ENCODE measurements at places on chromosomes 7 and 10.
A peak's percentile ranks its signal among the peaks of the same experiment; 100 is the strongest.

- no peak for DNase-seq
- peaks cover 43% of the 10 kb centered on the region for H3K27me3 ChIP-seq
- H3K27ac ChIP-seq: no peak overlapping the region
- H3K36me3 ChIP-seq: peaks cover 2% of the 10 kb centered on the region
- no peaks in the 10 kb centered on the region for H3K4me1 ChIP-seq
- H3K4me3 ChIP-seq: no peak overlapping the region
These were observed 27.0 kb upstream of the SAMD9L start for GRCh38 chr7:93175219-93175618.

- no peak for DNase-seq
- no peaks in the 10 kb centered on the region for H3K27me3 ChIP-seq
- H3K4me1 ChIP-seq: peaks cover 18% of the 10 kb centered on the region
- H3K36me3 ChIP-seq: peaks cover 2% of the 10 kb centered on the region
- H3K4me3 ChIP-seq: no peak overlapping the region
- H3K27ac ChIP-seq: no peak overlapping the region
These were observed 219.8 kb upstream of the FRMD4A start for GRCh38 chr10:14550471-14550981.

DNA sequence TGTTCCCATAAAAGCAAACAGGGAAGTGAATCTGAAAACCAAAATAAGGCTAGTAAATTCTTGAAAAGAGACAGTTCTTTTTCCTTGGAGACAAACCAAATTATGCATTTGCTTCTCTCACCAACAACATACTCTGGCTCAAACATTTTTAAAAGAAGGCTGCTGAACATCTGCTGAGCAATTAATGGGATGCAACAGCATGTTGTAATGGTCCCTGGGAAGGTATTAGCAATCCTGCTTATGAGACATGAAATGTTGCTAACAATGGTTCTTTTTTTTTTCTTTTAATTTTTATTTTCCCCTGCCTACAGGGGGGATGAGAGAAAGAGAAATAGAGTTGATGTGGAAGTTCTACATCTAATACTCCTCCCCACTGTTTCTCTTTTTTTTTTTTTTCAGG, 572.1 kb downstream of the SORCS1 start:
- no peaks in the 10 kb centered on the region for H3K4me1 ChIP-seq
- H3K4me3 ChIP-seq: no peak overlapping the region
- no peaks in the 10 kb centered on the region for H3K36me3 ChIP-seq
- H3K27me3 ChIP-seq: no peaks in the 10 kb centered on the region
- no peak for DNase-seq
- H3K27ac ChIP-seq: no peak overlapping the region

DNA sequence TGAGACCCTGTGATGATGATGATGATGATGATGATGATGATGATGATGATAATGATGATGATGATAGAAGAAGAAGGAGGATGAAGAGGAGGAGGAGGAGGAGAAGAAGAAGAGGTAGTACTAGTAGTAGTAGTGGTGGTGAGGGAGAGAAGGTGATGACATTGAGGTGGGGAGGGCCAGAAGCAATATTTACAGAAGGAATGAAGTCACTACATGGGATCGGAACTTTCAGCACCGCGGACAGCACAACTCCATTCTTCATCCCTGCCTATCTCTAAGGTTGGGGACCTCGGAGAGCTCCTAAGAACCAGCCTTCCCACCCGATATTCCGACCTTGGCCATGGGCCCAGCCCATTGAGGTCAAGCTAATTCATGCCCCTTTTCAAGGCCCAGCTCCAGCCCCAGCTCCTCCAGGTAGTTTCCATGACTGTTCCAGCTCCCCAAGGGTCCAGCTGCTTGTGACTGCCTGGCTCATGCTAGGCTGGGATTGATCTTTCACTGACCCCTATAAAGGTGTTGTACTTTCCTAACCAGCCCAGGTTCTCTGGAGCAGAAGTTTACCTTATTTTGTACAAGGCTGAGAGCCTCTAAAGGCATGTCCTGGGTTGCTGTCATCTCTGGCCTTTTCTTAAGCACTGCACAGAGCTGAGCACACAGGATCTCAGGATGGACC, 10.3 kb downstream of the CRHR2 start:
- no peaks in the 10 kb centered on the region for H3K4me1 ChIP-seq
- no peak overlapping the region for H3K4me3 ChIP-seq
- no peak overlapping the region for H3K27ac ChIP-seq
- H3K27me3 ChIP-seq: peaks cover 28% of the 10 kb centered on the region

DNA sequence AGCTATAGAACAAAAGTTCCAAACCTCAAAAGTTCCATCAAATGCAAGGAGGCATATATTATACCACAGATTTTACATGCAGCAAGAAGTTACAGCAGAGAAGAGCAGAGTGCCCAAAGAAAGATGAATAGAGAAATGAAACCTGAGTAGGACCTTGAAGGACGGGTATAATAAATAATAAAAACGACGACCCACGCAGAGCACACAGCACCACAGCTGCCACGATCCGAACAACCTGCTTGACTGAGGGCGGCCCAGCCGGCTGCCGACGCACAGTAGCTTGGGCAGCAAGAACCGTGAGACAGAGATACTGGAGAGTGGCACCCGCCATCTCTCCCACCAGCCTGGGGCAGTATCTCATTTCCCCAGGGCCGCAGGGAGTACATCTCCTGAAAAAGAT, 79.0 kb downstream of the HIPK2 start:
- no peak overlapping the region for H3K27ac ChIP-seq
- H3K4me3 ChIP-seq: no peak overlapping the region
- no peaks in the 10 kb centered on the region for H3K36me3 ChIP-seq
- H3K4me1 ChIP-seq: peaks cover 28% of the 10 kb centered on the region
- no peak for DNase-seq

GRCh38 chr10:88392222-88392621, 190.9 kb downstream of the RNLS start:
- no peak overlapping the region for H3K27ac ChIP-seq
- no peak for DNase-seq
- H3K36me3 ChIP-seq: peaks cover 6% of the 10 kb centered on the region
- no peaks in the 10 kb centered on the region for H3K27me3 ChIP-seq
- H3K4me1 ChIP-seq: peaks cover 9% of the 10 kb centered on the region
- no peak overlapping the region for H3K4me3 ChIP-seq

GRCh38 chr10:131641231-131641630, 259.6 kb upstream of the PPP2R2D start:
- H3K27me3 ChIP-seq: no peaks in the 10 kb centered on the region
- H3K4me3 ChIP-seq: no peak overlapping the region
- no peak for DNase-seq
- peaks cover 2% of the 10 kb centered on the region for H3K36me3 ChIP-seq
- peaks cover 11% of the 10 kb centered on the region for H3K4me1 ChIP-seq

DNA sequence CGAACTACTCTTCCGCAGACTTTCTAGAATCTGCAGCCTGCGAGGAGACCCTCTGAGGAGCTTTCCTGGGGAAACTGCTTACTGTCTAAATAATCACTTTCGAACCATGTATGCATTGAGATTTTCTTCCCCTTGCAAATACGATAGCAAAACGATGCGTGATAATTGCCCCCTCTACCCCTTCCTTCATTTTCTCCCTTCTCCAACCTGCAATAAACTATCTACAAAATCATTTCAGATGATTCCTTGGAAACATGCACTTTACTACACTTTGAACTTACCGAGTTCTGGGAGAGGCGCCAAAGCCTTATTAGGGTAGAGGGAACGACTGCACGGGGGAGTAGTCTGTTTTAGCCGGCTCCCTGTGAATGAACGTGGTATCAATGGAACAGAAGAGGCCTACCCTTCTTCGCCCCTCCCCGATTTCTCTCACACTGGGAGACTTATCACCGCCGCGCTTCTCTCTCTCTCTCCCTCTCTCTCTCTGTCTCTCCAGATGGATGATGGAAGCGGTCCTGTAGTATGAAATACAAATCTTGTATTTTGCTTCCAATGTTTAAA, at the start of gene FGFBP3:
TSS of gene FGFBP3 (minus strand) at position 370 of the 561 bp plus-strand sequence. CDS start 517 bp downstream, outside the sequence.
- H3K4me3 ChIP-seq: peak within 1 kb of the TSS; percentile 99
- peaks cover 30% of the 10 kb centered on the region for H3K36me3 ChIP-seq
- H3K27me3 ChIP-seq: no peaks in the 10 kb centered on the region
- peaks cover 46% of the 10 kb centered on the region for H3K4me1 ChIP-seq
- peak; percentile 60 for DNase-seq

GRCh38 chr10:31928549-31929260, at the start of gene ARHGAP12:
TSS of gene ARHGAP12 (minus strand) at chr10:31928831. CDS start at chr10:31908855, 19,976 bp downstream.
- peak within 1 kb of the TSS; percentile 96 for H3K27ac ChIP-seq
- H3K4me3 ChIP-seq: peak within 1 kb of the TSS; percentile 92
- no peaks in the 10 kb centered on the region for H3K27me3 ChIP-seq
- DNase-seq: peak; percentile 92

DNA sequence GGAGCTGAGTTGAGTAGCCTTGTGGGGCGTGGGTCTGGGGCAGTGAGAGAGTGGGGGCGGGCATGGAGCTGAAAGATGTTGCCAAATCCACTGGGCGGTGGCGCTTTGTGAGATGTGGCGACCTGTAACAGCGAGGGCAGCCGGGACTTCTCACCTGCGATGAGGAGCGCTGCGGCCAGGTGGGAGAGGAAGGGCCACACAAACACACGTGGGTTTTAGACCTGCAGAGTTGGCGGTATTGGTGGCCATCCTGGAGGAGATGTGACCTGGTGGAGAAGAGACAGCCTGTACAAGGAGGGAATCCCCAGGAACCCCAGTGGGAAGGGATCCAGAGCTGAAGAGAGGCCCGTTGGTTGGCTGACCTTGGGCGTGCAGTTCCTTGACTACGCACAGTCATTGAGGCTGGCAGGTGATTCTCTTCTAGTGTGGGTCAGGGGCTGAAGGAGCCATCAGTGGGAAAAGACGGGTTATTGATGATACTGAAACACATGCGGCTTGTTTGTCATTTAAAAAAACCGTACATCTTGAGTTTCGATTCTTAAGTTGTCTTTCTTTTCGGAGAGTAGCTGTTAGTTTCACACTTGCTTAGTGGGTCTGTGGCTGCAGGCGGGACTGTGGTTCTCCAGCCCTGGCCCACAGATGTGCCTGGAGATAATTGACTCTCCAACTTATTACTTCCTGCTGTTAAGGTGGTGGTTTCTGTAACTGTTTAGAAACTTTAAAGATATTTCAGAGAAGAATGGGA, 2.4 kb downstream of the CHST12 start:
- peak overlapping the region; percentile 66 for H3K27ac ChIP-seq
- H3K36me3 ChIP-seq: no peaks in the 10 kb centered on the region
- H3K27me3 ChIP-seq: no peaks in the 10 kb centered on the region
- no peak for DNase-seq

DNA sequence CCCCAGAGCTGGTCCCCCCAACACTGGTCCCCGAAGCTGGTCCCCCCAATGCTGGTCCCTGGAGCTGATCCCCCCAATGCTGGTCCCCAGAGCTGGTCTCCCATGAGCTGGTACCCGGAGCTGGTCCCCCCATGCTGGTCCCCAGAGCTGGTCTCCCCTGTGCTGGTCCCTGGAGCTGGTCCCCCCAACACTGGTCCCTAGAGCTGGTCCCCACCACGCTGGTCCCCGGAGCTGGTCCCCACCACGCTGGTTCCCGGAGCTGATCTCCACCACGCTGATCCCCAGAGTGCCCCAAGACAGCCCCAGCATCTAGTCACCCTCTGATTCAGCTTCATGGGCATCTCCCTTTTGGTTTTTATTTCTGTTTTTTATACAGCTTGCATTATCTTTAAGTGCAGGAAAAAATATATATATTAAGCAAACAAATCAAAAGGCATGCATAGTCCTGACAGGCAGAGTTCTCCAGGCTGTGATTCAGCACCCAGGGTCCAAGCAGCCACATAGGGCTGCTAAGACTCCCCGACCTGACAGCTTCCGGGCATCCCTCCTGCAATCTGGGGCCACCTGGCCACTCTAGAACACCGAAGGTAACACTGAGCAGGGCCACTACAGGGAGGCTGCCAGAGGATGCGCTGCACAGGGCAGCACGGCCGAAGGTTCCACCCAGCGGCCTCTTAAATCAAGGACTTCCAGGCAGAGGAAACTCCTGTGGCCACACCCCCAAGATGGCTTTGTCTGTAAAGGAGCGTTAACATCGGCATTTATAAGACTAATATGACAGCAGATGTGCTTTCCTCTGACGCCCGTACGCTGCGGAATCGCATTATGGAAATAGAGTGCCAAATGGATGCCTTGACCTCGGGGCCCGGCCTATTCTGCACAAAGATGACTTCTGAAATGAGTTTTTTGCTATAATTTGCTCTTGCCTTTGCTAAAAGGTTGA, 215.0 kb downstream of the PTPRN2 start:
- no peak overlapping the region for H3K4me3 ChIP-seq
- DNase-seq: no peak
- H3K36me3 ChIP-seq: no peaks in the 10 kb centered on the region
- H3K4me1 ChIP-seq: peaks cover 13% of the 10 kb centered on the region
- no peak overlapping the region for H3K27ac ChIP-seq

- H3K36me3 ChIP-seq: peaks cover 3% of the 10 kb centered on the region
- peak overlapping the region; percentile 11 for H3K27ac ChIP-seq
- no peak overlapping the region for H3K4me3 ChIP-seq
These were observed 59.0 kb downstream of the IKZF1 start for GRCh38 chr7:50363327-50364060.

DNA sequence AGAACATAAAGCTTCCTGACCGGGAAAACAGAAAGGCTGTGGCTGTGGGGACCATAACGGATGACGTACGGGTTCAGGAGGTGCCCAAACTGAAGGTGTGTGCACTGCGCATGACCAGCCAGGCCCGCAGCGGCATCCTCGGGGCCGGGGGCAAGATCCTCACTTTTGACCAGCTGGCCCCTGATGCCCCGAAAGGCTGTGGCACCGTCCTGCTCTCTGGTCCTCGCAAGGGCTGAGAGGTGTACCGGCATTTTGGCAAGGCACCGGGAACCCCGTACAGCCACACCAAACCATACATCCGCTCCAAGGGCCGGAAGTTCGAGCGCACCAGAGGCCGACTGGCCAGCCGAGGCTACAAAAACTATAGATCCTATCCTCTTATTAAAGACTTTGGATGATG, 179.3 kb downstream of the PTN start:
- H3K36me3 ChIP-seq: peaks cover 3% of the 10 kb centered on the region
- H3K4me3 ChIP-seq: no peak overlapping the region
- no peak for DNase-seq

GRCh38 chr10:123151737-123152135, 2.5 kb upstream of the BUB3 start:
- peak overlapping the region; percentile 66 for H3K4me3 ChIP-seq
- peaks cover 34% of the 10 kb centered on the region for H3K4me1 ChIP-seq
- DNase-seq: no peak
- H3K27me3 ChIP-seq: peaks cover 70% of the 10 kb centered on the region

DNA sequence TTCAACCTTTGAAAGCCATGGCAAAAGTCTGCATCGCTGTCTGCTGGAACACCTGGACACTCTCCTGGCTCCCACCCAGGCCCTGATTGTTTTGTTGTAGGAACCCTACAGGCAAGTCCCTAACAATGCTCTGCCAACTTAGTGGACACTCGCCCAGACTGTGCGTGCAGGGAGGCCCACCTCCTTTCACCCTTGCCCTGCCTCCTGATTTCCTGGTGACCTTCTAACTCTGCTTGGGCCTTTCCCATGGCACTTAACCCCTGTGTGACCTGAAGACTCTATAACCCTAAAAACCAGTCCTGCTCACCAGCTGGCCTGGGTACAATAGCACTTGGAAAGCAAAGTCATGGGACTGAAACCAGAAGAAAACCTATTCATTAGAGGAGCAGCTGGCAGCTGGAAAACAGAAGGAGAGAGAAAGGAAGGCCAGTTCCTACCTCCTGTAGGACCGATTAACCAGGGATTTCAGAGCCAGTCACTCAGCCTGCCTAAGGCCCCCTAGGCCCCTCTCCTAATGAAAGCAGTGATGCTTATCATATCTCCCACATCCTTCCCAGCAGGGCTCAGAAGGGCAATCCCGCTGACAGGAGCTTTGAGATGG, 82.7 kb upstream of the KMT2E start:
- no peaks in the 10 kb centered on the region for H3K36me3 ChIP-seq
- DNase-seq: no peak
- H3K4me3 ChIP-seq: no peak overlapping the region
- H3K27ac ChIP-seq: peak overlapping the region; percentile 36
- peaks cover 61% of the 10 kb centered on the region for H3K4me1 ChIP-seq
